Stimulated activated CD8-positive, alpha-beta memory T cell treated with anti-CD3 and anti-CD28 coated beads, Interleukin-2, amount 100 ng/mL, for 1 hour (primary cell): ENCODE measurements at places on chromosomes 1 and 21.

DNA sequence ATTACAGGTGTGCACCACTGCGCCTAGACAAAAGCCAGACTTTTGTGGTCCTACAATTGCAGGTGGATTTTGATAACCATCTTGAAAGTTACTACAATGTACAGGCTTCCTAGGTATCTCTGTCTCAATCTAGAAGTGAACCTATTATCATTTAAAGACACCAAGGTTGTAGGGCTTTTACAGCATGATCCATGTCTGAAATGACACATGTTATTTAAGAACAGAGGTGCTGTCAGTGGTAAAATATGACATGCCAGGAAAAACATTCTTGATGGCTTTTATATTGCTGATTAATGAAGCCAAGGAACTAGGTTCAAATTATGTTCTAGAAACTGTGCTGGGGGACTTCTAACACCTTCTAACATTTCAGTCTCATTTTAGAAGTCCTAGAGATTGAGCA, 253.1 kb downstream of the SDCCAG8 start:
- no peak for DNase-seq

DNA sequence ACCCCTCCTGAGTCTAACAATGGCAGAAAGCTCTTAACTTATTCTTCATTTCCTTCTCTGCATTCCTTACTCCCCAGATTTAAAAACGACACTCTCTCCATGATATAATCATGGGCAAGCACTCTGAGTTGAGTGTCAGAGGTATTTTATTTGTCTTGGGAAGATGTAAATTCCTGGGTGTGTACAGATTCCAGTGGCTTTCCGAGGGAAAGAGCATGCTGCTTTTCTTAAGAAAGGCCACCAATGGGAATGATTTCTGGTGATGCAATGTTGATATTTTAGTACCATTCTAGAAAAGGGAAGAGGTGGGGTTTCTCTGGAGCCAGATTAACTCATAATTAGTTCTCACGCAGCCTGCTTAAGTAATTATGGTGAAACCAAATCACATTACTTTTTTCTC, 47.8 kb upstream of the BTG3 start:
- no peak for DNase-seq

DNA sequence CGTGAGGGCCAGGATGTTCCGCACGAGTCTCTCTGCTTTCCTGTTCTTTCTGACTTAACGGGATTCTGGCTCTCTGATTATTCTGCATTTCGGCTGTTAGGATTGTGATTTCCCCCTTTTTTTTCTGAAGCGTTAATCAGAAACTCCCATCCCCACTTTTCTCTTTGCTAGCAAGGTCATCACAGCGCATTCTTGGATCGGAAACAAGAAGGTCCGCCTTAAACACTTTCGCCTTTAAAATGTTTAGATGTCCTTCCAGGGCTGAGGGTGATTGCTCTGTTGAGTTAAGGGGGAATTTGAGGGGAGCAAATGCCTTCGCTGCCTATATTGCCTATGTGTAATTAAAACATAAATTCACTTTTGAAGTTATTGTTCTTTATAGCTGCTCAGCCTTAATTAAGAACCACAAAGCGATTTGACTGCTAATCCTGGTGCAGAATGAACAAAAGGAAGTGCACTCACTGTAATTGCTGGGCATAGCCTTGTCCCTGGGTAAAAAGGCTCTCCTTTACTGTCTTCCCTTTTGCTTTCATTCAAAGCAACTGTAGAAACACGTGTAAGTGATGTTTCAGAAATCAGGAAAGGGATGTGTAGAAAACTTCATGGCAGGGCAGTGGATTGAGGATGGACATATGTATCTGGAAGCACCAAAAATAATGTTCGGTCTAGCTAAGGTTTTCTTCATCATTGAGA, 1.2 kb downstream of the LAMC1 start:
- no peak for DNase-seq

DNA sequence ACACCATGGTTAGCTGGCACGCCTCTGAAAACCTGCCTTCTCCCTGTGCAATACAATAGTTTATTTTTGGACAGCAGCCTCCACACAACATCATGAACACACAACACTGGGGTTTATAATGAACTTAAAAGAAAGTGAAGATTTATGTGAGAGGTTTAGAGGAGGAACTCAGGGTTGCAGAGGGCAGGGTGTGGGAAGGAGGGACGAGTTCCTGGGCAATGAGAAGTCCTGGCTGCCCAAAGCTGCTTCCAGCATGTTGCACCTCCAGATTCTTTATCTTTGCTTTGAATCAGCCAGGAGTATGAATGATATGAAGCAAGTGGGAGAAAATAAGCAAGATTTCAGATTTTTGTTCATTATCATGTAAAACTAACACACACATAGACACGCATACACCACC, 11.3 kb upstream of the LRRC8D start:
- DNase-seq = no peak

DNA sequence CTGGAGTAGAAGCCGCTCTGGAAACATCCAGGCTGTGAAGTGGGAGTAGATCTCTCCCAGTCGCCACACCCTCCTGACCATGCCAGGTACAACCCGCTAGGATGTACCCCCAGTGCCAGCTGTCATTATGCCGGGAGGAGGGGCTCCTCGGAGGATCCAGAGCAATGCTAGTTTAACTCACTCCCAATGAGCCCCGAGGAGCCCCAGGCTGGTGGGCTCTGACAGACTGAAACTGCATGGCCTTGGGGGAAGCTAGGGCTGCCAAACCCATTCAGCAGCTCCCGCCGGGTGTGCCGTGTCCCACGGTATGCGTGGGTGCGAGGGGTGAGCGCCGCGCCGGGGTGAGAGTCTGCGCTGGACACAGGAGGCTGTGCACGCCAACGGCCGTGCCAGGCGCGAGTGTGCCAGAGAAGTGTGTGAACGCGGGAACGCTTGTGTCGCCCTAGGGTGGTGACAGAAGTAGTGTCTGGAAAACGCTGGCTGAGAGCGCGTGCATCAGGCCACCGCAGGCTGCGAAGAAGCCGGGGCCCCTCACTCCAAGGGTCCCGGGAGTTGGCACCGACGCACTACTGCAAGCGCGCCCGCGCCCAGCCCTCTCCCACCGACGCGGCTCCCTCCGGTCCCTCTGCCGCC, 177.1 kb upstream of the EDN2 start:
- no peak for DNase-seq

- no peak for DNase-seq
These were observed 13.0 kb upstream of the F3 start for GRCh38 chr1:94554580-94554979.

- DNase-seq = no peak
These were observed 3.6 kb downstream of the ERG start for GRCh38 chr21:38494703-38495102.

DNA sequence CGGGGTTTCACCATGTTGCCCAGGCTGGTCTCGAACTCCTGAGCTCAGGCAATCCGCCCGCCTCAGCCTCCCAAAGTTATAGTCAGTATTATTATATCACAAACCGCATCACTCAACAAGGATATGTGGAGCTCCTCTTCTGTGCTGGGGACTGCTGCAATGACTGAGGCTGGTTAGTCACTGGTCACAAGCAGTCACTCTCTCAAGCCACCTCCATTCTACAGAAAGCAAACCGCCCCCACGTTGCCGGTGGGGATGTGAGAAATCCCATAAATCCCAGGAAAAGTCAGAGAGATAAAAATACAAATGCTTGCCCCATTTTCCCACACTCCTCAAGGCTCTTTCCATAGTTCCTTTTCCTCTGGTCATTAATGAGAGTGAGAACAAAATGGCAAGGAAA, 155.7 kb downstream of the ADSS2 start:
- DNase-seq = no peak

DNA sequence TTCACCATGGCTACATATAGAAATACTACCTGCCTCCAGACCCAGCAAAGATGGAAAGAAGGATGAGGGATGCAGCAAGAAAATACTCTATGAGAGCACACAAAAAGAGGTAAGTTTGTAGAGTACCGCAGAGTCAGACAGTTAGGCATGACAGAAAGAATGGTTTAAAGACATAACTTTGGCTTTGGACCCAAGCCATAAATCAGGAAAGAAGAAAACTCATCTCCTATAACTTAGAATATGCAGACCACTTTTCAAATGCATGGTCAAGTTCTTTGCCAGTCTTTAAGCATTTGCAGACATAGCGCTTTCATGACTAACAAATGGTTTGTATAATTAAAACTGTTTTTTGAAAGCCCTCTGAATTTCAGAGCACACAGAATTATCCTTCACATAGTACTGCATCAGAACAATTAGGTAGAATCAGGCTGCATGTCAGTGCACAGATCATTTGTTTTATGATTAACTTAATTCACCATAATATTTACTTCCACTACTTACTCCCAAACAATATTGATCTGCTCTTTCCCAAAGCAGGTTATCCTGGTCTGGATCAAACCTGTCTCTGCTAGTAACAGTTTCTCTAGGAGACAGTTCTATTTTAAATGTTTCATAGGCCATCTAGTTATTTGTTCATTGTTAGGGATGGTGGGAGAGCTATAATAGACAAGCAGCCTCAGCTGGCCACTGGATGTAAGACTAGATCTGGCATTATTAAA, 280.7 kb upstream of the NR5A2 start:
- DNase-seq = no peak

DNA sequence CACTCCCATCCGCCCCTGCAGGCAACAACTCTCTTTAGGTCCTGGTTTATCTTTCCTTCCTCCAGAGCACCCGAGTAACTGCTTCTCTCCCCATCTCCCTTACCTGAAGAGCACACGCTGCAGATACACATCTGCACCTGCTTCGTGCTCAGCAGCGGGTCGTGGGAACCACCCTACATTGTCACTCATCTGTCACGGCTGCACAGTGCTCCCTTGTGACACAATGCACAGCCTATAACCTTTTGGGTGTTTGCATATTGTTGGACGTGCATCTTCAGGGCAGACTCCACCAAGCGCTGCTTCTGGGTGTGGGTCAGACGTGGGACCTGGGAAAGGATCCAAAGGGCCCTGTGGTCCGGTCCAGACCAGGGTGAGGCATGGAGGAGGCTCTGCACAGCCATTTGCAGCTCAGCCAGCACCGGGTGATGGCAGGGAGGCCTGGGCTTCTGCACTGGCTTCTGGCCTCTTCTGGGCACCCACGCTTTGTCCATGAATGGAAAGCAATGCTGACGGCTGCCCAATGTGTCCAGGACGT, 42.5 kb downstream of the WDR4 start:
- no peak for DNase-seq

DNA sequence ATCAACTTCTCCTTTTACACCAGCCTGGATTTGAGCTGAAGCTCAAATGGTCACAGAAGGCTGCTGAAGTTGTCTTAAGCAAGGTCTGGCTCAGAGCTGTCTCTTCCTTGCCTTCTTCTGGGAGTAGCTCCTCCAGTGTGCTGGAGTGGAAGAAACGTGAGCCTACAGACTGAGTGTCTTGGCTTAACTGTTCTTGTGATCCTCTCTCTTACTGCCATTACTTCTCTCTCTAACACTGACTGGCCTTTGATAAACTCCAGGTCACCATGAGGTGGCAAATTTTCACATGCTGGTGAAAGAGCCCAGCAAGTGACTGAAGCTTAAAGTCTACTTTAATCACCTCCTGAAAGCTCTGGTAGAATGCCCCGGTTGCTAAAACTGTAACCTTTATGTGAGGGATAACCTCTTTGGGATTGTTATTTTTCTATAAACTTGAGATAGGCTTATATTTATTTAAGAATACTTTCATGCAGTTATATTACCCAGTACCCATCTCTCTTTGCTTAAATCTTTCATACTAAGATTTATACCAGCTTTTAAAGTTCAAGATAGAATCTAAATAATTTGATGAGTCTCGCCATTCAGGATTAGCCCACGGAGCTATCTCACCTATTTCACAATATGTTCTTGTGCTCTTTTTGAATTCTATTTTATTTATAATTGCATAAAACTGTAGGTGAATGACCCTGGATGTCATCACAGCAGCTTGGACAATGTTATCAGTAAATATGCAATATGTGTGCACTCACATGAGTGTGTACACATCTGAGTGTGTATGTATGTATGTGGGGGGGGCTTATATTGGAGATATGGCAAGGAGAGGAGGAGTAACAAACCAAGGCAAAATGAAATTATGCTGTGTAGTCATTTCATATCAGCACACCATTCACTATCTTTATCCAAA, 924.0 kb downstream of the LTN1 start:
- DNase-seq = no peak

- no peak for DNase-seq
These were observed 213.0 kb upstream of the VAMP3 start for GRCh38 chr1:7558041-7558461.

DNA sequence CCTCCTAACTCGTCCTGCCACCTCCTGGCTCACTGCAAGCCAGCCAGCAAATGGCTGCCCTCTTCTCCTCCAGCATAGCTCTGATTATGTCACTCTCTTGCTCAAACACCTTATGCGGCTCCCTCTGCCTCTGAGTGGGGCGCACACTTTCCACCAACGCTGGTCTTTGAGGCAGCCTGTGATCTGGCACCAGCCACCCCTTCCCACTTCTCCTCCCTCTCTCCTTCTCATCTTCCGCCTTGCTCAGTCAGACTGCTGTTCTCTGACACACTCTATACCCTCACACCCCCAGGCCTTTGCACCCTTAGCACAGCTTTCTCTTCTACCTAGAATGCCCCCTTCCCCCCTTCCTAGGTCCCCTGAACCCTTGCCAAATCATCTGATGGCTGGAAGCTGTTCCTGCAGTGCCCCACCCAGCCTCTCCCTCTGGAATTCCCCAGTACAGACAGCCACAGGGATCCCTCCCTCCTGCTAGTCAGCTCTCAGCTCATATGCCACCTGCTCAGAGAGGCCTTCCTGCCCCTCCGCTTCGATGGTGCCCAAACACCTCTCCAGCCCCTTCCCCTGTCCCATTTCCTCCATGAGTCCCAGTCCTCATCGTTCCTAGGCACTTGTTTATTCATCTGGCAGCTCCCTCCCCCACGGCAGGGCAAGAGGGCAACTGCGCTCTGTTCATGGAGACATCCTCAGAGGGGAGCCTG, 21.7 kb upstream of the PEF1 start:
- no peak for DNase-seq

GRCh38 chr1:204127597-204128242, 24.1 kb downstream of the ETNK2 start:
- no peak for DNase-seq

GRCh38 chr1:183205196-183205781, 19.2 kb downstream of the LAMC2 start:
- DNase-seq = no peak

GRCh38 chr21:15003463-15004135, 61.2 kb downstream of the NRIP1 start:
- no peak for DNase-seq

- DNase-seq = no peak
These were observed 19.4 kb upstream of the ESRRG start for GRCh38 chr1:216742625-216743024.

- DNase-seq = no peak
These were observed 239.5 kb downstream of the HMCN1 start for GRCh38 chr1:185973645-185974044.

DNA sequence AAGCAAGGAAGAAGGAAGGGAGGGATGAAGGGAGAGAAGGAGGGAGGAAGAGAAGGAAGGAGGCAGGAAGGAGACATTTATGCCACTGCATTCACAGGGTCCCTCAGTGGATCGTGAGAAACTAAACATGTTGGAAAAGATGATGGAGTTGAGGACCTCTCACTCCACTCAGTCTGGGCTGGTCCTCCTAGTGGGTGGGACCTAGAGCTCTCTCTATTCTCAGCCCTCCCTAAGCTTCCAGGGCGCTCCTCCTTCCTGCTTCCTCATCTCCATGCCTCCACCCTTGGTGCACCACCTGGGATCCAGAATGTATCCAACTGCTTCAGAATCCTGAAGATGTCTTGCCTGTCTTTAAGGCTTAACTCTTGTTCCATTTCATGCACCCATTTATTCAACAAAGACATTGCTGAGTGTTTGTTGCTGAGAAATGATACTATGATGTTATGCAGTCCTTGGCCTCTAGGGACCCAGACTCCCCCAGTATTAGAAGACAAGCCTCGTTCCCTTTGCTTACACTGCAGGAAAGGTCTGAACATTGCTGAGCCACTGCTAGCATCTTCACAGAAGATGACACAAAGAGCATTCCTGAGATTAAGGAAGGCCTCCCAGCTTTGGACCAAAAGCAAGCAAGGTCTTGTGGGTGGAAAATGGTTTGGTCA, 88.5 kb downstream of the BEND5 start:
- no peak for DNase-seq
